ENCODE measurements at places on chromosomes 5 and 9.

- DNase-seq, result no peak
Measured at GRCh38 chr5:43061352-43062075, 21.4 kb upstream of the ANXA2R start.

GRCh38 chr9:92631452-92632343 lies 38.2 kb downstream of the IPPK start:
- peak; percentile 48 for DNase-seq

- no peak for DNase-seq
Measured at GRCh38 chr5:71651579-71651978, 64.4 kb downstream of the MCCC2 start.

DNA sequence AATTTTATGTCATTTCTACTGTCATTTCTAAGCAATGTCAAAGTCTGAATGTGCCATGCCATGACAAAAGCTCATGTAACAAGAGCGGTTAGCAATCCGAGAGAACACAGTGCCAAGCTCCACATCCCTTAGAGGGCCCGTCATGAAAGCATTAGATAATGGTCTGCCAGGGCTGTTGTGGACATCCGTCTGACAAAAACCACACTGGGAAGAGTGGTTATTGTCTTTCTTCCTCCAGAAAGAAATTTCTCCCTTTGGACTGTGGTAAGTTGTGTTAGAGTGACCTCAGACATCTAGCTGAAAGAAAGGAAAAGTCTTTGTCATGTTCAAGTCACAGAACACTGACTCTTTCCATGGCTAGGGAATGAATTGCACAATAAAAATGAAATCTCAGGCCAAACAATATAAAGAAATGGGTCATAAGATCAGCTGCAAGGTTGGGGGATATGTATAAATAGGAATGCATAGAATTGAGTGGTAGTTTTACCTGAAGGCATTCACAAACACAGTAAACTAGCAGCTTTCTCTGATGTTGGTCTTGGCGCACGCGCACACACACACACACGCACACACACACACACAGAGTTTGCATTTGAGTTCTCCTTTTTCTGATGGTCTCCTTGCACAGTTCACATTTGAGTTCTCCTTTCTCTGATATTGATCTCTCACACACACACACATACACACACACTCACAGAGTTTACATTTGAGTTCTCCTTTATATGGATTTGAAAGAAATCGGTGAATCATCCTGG lies 5.3 kb downstream of the SLC1A3 start:
- DNase-seq, result no peak

- DNase-seq, result no peak
Measured at GRCh38 chr5:69202497-69202896, 13.1 kb downstream of the CENPH start.

DNA sequence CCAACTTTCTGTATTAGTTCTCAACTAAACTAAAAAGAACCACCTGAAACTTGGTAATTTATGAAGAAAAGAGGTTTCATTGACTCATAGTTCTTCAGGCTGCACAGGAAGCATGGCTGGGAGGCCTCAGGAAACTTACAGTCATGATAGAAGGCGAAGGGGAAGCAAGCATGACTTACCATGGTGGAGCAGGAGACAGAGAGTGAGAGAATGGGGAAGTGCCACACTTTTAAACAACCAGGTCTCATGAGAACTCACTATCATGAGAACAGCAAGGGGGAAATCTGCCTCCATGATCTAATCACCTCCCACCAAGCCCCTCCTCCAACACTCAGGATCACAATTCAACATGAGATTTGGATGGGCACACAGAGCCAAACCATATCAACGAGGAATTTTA lies 123.5 kb downstream of the DEPDC1B start:
- no peak for DNase-seq

Data from sciatic nerve (tissue), 2 donors.